ENCODE measurements at places on chromosomes 7 and 10.

GRCh38 chr10:101270763-101271162 is 41.5 kb upstream of the LBX1 start:
- no peak for DNase-seq

DNA sequence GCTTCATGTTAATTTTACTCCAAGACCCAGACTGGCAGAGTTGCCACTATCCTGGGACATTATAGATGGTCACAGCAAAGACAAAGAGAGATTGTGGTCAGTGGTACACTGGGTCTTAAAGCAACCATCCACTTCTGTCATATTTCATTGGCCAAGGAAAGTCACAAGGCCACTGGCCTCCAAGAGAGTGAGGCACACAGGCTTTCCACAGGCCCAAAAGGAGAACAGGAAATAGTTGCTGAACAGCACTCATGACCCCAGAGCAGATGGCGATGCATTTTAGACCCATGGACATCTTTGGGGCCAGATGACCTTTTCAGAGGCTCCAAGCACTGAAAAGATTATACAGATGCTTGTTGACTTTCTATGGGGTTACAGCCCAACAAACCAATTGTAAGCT is 97.4 kb downstream of the ARID5B start:
- no peak for DNase-seq

DNA sequence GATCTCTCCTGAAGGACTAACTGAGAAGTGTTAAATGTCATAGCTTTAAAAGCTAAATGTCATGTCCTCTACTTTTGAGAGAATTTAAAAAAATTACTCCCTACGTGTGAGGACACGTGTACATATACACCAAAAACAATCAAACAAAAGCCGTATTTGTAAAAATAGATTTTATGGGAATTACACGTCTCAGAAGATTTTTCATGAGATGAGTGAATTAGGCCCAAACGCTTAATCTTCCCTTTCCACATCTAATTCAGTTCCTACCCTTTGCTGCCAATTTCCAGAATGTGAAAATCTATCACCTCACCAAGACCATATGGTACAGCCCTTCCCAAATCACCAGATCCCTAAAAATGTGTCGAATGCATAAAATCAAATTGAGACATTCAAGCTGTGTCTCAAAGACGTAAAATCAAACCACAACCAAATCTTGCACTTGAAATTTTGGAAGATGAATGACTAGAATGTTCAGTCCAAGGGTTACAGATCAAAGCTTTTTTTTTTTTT is 1.0 kb upstream of the CTTNBP2 start:
- no peak for DNase-seq

- no peak for DNase-seq
These were observed 95.5 kb downstream of the CTBP2 start for GRCh38 chr10:125064681-125065492.

GRCh38 chr7:129354428-129355157 is 79.6 kb upstream of the STRIP2 start:
- DNase-seq: no peak

- no peak for DNase-seq
These were observed 23.0 kb upstream of the EGFR start for GRCh38 chr7:54995610-54996363.

DNA sequence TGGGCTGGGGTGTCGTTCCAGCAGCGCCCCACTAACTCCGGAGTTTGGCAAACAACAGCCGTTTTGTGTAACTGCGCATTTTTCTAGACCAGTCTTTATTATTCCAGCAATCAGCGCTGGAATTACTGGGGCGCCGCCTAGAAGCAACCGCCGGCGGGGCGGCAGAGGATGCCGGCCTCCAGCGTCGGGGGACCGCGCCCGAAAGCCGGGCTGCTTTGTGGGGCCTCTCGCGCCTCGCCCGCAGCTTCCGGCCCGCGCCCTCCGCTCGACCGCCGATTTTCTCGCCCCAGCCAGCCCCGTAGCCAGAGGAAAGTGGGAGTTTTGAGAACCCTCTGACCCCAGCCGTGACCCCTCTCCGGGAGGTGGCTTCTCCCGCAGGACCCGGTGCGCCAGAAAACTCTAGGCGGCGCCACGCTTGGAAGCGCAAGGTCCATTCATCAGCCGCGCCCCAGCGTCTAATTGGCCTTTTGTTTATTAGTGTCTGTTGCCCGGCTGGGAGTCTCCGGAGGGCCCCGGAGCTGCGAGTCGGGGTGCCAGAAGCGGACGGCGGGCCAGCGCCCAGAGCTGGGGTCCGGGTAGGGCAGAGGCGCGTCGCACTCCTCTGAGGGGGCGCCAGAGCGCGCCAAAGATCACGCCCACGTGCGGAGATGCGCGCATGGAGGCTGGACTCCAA is 10.7 kb downstream of the EMX2 start:
- DNase-seq: no peak

DNA sequence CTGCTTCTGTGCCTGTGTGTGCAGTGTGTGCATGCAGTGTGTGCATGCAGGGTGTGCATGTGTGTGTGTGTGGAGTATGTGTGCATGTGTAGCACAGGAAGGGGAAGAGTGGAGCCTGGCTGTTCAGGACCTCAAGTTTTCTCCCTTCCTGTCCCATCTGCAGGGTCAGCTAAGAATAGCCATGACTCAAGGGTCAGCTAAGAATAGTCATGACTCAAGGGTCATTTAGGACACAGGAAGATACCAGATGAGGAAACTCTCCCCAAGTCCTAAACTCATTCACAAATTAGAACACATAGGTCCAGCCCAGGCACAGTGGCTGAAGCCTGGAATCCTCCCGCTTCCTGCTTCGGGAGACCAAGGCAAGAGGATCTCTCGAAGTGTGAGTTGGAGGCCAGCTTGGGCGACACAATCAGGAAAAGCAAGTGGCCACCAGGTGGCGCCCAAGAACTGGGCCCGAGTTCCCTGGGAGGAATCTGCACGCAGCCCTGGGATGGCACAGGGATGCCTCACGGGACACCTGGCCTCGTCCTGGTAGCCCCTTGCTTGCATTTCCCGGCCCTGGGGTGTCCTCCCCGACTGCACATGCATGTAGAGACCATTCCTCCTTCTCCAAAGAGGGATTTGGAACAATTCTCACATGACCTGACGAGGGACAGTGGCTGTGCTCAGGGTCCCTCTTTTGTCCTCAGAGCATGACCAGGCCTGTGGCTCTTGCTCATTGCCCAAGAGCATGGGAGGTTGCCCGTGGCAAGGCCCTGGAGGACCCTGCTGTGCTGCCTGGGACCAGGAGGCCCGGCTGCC is 21.4 kb upstream of the VOPP1 start:
- DNase-seq: peak; percentile 64

- no peak for DNase-seq
These were observed 45.7 kb downstream of the BEND7 start for GRCh38 chr10:13483073-13483472.

DNA sequence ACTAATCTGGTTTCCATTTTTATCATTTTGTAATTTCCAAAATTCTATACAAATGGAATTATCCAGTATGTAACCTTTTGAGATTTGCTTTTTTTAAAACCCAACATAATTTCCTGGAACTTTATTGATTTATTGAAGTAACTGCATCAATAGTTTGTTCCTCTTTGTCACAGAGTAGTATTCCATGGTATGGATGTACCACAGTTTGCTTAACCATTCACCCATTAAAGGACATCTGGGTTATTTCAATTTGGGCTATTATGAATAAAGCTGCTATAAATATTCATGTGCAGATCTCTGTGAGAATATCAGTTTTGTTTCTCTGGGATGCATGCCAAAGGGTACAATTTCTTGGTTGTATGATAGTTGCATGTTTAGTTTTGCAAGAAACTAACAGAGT is 2.9 kb downstream of the GPNMB start:
- DNase-seq: no peak

DNA sequence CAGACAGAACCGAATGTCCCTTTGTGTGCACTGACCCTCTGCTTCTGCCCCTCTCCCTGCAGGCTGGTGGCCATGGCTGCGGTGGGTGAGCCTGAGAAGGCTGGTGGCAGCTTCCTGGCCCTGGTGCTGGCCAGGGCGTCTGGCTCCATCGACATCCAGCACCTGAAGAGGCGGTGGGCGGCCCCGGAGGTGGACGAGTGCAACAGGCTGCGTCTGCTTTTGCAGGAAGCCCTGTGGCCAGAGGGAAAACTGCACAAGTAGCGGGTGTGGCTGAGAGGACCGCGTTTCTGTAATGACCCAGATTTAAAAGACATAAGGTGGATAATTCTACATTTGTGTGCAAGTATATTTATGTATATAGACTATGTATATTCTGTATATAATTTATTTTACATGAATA is 89.2 kb downstream of the DYNC2I1 start:
- no peak for DNase-seq

- no peak for DNase-seq
These were observed 148.4 kb upstream of the STEAP1 start for GRCh38 chr7:90005836-90006235.

DNA sequence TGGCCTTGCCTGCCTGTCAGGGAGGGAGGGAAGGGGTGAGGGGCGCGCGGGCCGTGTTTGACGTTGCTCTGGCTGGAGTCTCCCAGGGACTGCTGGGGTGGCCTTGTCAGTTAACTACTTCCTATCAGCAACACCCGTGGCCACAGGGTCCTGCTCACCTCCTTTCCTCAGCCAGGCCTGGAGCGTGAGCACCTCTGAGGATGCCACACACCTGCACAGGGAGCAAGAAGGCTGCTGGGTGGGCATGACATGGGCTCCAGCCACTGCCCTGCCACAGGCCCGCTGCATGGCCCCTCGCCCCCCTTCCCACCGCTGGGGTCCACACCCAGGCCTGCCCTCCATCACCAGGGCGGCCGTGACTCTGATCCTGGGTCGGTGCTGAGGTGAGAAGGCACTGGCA is 212.4 kb downstream of the ELFN1 start:
- DNase-seq: no peak

GRCh38 chr10:16999665-17000451 is 129.8 kb downstream of the CUBN start:
- DNase-seq: no peak

DNA sequence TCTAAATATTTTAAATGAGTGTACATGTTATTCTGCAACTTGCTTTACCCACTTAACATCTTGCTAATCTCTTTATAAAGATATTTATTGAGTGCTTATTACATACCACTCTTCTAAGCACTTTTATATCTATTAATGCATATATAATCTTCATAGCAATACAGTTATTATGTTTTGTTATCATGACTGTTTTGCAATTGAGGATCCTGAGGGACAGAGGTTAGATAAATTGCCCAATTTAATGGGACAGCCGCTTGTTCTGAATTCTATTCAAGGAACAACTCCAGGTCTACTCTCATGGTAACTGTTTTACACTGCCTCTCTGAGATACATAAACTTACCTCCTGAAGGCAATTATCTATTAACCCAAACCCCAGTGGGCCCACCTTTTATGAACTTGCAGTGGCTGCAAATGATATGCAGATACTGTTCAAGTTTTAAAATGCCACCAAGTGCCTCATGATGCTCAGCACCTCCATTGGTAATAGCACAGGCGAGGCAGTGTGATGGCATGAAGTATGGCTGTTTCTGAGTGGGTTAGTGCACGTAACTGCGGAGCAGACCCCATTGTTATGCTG is 60.5 kb downstream of the PON1 start:
- DNase-seq: no peak

- no peak for DNase-seq
These were observed 620.3 kb downstream of the CCSER2 start for GRCh38 chr10:84948644-84949043.

DNA sequence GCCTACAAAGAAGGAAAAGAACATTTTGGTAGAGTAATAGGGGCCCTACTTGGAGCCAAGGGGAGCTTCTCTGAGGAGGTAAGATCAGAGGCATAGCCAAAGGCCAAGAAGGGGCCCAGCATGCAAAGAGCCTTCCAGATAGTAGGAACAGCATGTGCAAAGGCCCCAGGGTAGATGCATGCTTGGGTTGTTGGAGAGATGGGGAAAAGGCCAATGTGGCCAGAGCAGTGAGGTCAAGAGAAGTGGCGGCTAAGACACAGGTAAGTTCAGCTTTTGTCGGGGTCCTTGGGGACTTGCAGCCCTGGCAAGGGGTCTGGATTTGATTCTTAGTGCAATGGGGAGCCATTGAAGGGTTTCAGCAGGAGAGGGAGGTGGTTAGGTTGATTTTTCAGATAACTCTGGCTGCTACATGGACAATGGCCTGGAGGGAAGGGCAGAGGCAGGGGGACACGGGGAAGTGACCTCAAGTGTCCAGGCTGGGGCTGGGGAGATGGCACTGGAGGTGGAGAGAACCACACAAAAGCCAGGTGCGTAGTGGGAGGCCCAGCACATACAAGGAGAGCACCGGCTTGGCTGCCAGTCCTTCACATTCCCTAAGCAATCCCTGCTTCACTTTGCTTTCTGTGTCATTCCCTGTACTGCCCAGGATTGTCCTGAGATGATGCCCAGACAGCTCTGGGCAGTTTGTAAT is 16.5 kb downstream of the GRID1 start:
- DNase-seq: no peak

DNA sequence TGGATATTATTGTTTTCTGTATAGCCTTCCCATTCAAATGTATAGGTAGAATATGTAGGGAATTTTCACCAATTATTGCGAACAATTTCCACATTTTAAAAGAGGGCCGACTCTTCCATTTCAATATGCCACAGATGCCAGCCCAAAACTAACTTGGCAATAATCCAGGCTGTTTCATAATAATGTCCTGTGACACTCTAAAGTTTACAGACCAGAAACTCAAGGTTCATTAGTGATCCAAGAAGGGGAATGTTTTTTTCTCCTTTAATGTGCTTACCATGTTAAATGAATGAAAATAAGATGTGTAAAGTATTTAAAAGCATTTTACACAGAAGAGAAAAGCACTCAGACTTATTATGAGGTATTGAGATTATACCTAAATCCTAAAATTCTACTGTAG is 63.0 kb upstream of the FAM3C start:
- DNase-seq: no peak

DNA sequence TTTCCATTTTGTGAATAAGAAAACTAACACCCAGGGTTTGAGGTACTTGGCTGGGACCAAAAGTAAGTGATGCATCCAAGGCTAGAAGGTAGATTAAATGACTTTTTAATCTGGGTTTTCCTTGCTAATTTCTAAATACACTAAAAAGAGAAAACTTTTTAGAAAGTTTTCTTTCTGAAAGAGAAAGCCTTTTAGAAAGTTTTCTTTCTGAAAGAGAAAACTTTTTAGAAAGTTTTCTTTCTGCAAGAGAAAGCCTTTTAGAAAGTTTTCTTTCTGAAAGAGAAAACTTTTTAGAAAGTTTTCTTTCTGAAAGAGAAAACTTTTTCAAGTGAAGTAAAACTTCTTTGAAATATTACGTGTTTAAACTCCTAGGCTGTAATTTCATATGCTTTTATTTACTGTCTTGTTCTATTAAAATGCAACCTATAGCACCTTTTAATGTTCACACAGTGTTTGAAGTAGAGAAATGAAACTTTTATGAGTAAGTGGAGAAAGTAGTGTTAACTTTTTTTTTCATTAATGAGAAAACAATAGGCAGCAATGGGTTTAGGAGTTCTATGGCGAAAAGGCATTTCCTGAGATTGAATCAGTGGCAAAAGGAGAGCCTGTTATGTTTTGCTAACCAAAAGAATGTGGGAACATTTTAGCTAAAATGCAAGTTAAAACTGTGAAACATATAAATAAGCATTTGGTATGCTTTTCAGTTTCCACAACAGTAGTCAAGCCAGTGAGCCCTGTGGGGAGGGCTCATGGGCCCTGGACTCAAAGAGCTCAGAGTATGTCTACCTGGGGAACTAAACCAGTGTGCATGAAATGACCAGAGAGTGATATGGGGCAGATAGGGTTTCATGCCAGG is 103.7 kb downstream of the RBM20 start:
- DNase-seq: no peak

GRCh38 chr7:21422751-21423150 is 5.1 kb upstream of the SP4 start:
- DNase-seq: no peak

GRCh38 chr7:46024263-46024916 is 103.3 kb upstream of the IGFBP3 start:
- no peak for DNase-seq

Data from activated naive CD4-positive, alpha-beta T cell (primary cell).